ENCODE measurements at places on chromosomes 7 and 10. TPM values are rescaled to one million over a fixed set of nuclear protein-coding genes. Genes with fewer than 3 reads are reported as not detected.

UNCX gene
- not detected for total RNA-seq

SNCG gene
- 14.7 TPM for total RNA-seq

C10orf88 gene
- 5.6 TPM for total RNA-seq

LIPJ gene
- not detected for total RNA-seq

GPR26 gene
- total RNA-seq: not detected

LAMB1 gene
- total RNA-seq: 60.0 TPM

MRC1 gene
- total RNA-seq: 18.9 TPM

PRSS37 gene
- not detected for total RNA-seq

ASAH2 gene
- not detected for total RNA-seq

AKR1C2 gene
- 17.5 TPM for total RNA-seq

AGR3 gene
- total RNA-seq: not detected

TMEM225B gene
- total RNA-seq: not detected

All from left ventricle myocardium inferior (tissue), 1 donor.